ENCODE measurements at places on chromosomes 16 and 17.

- no peak for DNase-seq
Observed at GRCh38 chr16:57866529-57866918, 64.2 kb upstream of the KIFC3 start.

- no peak for DNase-seq
Observed at GRCh38 chr17:78208486-78208885, 5.6 kb upstream of the BIRC5 start.

GRCh38 chr17:67137026-67137370 lies 92.6 kb downstream of the CACNG1 start:
- DNase-seq, result no peak

DNA sequence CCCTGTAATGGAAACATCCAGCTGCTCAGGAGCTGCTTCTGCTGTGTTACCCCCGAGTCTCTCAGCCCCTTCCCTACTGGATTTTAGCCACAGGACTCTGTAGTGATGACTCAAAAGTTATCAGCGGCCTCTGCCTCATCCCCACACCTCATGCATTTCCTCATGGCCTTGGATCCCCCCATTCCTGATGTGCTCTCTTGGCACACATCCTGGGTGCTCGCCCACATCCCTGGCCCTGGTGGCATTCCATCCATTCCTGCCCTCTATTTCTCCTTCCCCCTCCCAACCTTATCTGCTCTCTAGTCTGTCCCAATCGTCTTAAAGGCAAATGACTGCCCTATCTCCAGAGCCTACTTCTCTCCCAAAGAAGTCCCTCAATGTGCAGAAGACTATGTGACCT lies 24.6 kb downstream of the MARF1 start:
- no peak for DNase-seq

DNA sequence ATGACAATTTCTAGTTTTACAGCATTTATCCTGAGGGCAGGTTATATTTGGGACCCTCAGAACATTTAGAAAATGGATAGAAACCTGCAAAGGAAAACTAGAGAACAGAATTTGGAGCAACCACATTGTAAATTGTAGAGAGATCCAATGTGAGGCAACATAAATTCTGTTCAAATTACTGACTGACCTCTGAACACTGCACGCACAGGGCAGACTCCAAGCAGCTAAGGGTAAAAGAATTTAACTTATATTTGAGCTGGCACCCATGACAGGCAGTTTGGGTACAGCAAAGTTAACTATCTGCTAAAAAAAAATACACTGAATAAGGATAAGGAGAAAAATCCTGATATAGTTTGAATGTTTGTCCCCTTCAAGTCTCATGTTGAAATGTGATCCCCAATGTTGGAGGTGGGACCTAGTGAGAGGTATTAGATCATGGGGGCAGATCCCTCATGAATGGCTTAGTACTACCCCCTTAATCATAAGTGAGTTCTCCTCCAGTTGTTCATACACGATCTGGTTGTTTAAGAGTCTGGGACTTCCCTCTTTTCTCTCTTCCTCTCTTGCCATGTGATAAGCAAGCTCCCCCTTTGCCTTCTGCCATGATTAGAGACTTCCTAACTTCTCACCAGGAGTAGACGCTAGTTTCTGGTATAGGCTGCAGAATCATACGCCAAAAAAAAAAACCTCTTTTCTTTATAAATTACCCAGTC lies 75.7 kb downstream of the FBXL20 start:
- DNase-seq, result no peak

DNA sequence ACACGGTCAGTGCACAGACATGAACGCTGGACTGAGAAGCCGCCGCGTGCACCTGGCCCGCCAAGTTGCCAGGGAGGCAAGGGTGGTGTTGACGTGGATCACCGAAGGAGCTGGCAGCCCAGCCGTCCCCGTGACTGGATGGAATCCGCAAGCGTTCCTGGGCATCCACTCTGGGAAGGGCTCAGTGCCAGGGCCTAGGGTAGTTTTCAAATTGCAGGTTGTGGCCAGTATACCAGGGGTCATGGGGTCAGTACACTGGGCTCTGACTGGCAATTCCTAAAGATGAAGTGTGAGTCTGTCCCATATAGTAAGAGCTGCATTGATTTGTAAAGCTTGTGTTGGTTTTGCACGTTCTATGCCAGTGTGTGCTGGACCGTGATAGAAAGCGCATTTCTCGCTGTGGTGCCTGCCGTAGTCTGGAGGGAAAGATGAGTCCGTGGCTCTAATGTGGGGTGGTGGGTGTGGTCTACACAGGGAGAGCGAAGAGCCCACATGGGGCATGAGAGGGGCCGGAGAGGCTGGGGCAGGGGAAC lies 21.1 kb upstream of the METRNL start:
- DNase-seq, result no peak

DNA sequence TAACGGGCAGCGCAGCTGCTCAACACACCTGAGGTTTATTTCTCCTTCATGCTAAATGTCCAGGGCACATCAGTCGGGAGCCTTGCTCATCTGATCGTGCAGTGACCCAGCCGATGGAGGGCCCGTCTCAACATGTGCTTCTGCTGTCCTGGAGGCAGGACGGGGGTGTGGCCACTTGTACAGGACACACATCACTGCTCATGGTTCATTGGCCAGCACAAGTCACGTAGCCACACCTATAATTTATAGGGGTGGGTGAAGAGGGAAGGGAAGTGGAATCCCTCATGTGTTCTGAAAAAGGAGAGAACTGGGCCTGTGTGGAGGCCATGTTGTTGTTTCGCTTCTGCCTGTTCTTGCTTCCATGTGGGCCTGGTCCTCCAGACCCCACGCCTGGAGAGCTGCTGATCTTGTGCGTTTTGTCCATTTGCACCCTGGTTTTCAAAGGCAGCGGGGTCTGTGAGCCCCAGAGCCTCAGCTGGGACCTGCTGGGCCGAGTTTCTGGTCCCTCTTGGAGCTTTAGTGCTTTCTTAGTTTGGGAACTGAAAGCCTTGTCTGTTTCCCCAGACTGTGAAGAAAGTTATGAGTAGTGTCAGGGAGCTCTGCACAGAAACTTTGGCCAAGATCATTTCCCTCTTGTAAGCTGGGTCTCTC lies 60.5 kb downstream of the CMIP start:
- DNase-seq, result no peak

- no peak for DNase-seq
Observed at GRCh38 chr17:48026502-48027321, 10.9 kb downstream of the COPZ2 start.

- DNase-seq, result no peak
Observed at GRCh38 chr17:75350706-75351105, 54.8 kb downstream of the GRB2 start.

- no peak for DNase-seq
Observed at GRCh38 chr17:64598672-64599071, 63.4 kb downstream of the SMURF2 start.

DNA sequence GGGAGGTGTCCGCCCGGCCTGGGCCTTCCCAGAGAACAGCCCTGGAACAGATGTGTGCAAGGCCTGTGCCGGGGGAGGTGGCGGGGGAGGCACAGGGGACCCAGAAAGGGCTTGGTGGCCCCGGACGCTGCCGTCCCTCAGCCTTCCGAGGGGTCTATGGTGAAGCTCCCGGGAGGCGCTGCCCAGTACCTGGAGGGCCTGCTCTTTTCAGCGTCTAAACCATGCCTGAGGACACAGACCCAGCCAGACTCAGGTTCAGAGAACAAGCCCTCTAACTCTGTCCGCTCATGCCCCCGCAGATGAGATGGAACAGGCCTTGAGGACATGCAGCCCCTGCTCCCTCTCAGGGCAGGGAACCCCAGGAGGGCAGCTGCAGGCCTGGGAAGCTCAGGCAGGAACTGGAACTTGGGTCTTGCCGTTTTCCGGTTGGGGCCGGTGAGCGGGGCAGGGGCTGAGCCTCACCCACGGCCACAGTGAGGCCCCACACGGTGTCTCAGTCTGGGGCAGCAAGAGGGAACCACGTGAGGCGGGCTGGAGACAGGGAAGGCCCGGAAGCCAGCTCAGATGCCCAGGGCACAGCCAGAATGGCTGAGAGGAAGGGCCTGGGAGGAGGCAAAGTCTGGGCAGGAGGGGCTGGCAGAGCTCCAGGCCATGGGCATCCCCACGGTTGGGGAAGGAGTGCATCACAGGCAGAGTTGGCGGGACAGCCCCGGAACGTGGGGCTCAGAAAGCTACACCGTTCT lies 12.5 kb downstream of the SLC16A3 start:
- DNase-seq, result no peak

- DNase-seq, result no peak
Observed at GRCh38 chr16:48053418-48053745, 102.4 kb downstream of the ABCC12 start.

- no peak for DNase-seq
Observed at GRCh38 chr17:78924481-78925151, 571 bp downstream of the TIMP2 start.

GRCh38 chr16:30439720-30440348 lies 5.8 kb downstream of the SEPHS2 start:
- DNase-seq, result no peak

DNA sequence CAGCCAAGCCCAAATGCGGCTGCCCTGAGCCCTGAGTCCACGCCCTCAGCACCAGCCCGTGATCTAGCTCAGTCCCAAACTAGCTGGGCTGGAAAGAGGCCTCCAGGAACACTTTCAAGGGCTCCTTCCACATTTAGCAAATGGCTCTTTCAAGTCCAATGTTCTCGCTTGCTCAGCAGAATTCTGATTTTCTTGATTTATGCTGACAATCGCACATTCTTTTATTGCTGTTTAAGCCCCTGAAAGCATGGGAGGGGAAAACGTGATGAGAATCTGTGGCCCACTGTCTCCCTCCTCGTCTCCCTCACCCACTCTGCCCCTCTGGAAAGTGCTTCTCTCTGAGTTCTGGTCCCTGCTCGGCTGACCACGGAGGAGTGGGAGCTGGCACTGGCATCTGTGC lies 293.8 kb downstream of the FOXL1 start:
- DNase-seq, result no peak

DNA sequence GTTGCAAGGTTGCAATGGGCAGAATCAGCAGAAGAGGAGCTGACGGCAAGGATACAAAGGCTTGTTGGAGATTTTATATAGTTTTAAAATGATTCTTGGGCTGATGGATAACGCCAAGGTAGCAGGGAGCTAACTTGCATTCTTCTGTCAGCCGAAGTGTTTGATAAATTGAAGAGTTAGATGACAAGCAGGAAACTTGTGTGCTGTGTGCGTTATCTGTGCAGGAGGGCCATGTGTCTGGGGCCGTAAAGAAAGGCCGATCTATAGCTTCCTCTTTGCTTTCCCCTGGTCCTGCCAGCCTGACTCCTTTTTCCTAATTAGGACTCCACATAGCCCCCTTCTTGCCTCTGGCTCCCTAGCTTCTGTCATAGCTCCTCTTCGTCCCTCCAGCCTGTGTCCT lies 6.7 kb upstream of the WWOX start:
- DNase-seq, result no peak

DNA sequence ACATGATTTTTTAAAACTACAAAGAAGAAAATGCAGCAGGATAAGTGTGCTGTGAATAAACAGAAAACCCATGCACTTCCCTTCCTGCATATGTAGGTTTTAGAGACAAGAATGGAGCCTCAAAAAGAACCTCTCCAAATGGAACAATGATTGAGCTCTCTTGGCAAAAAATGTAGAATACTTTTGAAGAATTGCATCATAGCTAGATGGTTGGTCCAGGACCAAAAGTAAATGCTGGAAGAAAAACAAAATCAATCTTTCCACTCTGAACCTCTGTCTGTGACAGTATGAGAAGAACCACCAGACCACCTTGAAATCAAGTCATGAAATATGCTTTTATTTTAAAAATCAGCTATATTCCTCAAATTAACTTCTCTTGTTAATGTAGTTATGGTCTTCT lies 17.5 kb downstream of the HELZ start:
- no peak for DNase-seq

DNA sequence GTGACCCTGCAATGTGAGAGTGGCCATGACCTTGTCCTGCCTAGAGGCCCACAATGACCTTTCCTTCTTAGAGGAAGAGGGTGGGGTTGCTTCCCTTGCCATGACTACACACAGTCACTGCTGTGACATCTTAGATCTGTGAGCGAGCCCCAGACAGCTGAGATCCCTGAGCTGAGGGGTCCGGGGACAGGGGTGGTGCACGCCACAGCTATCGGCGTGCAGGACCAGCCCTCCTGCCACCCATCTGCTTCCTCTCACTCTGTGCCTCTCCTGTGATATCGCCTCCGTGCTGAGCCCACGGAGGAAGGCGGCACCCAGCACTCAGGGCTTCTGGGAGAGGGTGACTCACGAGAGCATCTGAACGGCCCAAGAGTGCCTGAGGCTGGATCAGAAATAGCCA lies 35.2 kb downstream of the KIAA0513 start:
- no peak for DNase-seq

DNA sequence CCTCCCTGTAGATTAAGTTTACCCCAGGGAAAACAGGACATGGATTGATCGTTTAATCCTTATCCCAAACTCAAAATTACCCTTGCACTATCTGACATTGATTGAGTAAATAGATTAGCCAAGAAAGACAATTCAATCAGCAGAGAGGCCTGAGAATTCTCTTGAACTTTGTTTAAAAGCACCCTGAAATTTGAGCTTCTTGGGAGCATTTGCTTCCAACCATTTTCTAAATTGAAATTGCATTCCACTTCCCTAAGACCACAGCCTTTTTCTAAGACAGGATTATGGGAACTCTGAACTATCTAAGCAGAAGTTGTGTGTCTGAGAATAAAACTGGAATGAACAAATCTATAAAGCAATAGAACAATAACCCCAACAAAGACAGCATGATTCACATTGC lies 76.6 kb upstream of the TNRC6A start:
- no peak for DNase-seq

DNA sequence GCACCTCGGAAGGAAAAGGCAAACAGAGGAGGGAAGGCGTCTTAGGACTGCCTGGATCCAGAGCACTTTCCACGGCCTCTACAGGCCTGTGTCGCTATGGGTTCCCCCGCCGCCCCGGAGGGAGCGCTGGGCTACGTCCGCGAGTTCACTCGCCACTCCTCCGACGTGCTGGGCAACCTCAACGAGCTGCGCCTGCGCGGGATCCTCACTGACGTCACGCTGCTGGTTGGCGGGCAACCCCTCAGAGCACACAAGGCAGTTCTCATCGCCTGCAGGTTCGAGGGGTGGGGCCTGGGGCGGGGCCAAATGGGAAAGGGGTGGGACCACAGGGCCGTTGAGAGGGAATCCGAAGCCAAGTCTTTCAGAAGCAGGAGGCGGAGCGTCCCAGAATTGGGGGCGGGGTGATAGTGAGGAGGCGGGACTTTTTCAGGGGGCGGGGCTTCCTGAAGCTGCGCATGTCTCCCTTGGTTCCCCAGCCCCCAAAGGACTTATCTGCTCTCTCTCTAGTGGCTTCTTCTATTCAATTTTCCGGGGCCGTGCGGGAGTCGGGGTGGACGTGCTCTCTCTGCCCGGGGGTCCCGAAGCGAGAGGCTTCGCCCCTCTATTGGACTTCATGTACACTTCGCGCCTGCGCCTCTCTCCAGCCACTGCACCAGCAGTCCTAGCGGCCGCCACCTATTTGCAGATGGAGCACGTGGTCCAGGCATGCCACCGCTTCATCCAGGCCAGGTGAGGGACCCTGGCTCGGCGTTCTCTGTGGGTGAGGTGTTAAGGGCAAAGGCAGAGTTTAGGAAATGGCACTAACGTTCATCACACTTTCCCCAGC lies 939 bp downstream of the BCL6B start:
- DNase-seq, result peak; percentile 88

DNA sequence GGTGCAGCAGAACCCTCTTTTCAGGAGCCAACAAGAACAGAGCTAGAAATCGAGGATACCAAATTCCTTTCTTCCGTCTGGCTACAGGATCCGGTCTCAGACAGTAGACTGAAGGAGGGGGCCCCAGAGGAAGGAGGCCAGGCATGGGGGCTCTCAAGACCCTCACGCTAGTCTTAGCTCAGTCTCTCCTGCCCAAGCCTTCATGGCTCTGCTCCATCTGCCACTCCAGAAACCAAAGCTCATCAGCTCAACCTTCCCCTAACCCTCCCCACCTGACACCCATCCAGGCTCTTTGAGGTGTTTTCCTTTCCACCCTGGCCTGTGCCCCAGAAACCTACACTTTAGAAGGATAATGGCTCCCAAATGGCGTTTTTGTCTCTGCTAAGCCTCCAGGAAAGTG lies 6.2 kb upstream of the TMEM92 start:
- DNase-seq, result no peak

Measured in stimulated activated CD8-positive, alpha-beta memory T cell treated with anti-CD3 and anti-CD28 coated beads, Interleukin-15, amount 100 ng/mL, for 4 hours (primary cell).